A549 treated with dexamethasone at 1 μM for 4 hours (cell line): ENCODE measurements at places on chromosomes 12 and 14. TPM values are rescaled to one million over a fixed set of nuclear protein-coding genes. Genes with fewer than 3 reads are reported as not detected.

Gene ABCC9
- total RNA-seq: 0.01 to 0.02 TPM in 2 of 5 replicates, not detected in the others

Gene TAS2R31
- total RNA-seq: 0.08 to 0.27 TPM (median 0.11 TPM) in 4 of 5 replicates, not detected in the other

Gene CD69
- total RNA-seq: not detected in 5 replicates

Gene IFNG-AS1
- not detected in 5 replicates for total RNA-seq

Gene PELI2
- 0.77 to 1.6 TPM (median 1.1 TPM) in 5 replicates for total RNA-seq

Gene PTPN21
- total RNA-seq: 6.8 to 11.7 TPM (median 11.2 TPM) in 5 replicates

Gene GPRC5A
- total RNA-seq: 174 to 283 TPM (median 256 TPM) in 5 replicates

Gene WBP11
- total RNA-seq: 44.8 to 56.1 TPM (median 50.4 TPM) in 5 replicates

Gene PRH2
- 0.26 to 0.27 TPM in 2 of 5 replicates, not detected in the others for total RNA-seq

Gene RPL10L
- not detected in 5 replicates for total RNA-seq
